Stimulated activated CD4-positive, alpha-beta T cell treated with anti-CD3 and anti-CD28 coated beads, TNF-alpha, amount 100 ng/mL, for 1 hour (primary cell): ENCODE measurements at places on chromosomes 16 and 17.
A peak's percentile ranks its signal among the peaks of the same experiment; 100 is the strongest.

DNA sequence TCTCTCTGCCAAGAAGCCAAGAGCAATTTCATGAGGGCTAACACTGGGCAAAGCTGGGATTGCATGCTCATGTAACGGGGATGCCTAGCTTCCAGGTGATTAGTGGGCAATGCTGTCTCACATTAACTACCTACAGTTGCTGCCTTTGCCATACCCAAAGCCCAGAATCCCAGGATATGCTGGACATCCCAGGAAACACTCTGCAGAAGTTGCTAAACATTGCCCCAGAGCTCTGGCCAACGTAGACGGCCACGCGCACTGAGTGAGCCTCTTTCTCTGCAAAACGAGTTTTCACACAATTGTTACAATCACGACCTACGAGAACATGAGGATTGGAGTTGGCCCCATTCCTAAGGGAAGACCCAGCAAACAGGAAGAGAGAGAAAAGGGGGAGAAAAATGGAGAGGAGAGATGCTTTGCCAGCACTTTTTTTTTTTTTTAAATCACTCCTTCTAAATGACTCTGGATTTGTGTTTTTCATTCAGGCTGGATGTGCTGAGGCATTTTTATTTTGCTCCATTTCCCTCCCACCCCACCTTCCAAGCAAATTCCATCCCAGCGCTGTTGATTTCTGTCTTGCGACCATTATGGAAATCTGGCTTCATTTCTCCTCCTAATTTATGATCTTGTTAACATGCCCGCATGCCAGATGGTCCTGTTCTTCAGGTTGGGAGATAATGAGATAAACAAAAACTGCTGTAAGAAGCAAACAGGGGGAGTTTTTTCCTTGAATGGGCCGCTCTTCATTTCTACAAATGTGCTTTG lies 112.8 kb upstream of the DNAH9 start:
- no peak for DNase-seq

GRCh38 chr17:77140878-77141767 lies at the start of gene SEC14L1:
Gene SEC14L1 (plus strand): TSS chr17:77140969. CDS start chr17:77143597, 2,628 bp downstream.
- peak; percentile 12 for DNase-seq

DNA sequence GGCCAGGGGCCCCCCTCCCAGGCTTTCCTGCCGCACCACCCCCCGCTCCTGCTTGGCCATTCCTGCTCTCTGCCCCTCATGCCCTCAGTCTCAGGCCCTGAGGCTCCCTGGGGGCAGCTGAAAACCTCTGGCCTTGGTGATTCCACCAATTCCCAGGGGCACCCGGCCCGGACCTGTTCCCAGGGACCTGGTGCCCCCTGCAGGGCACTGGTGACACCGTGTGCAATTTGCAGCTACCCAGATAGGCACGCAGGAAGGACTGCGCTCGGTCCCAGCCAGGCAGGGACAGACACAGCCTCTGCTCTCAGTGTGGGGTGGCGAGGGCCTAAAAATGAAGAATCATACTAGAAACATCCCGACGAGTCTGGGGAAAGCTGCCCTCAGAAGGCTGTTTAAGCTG lies 13.4 kb downstream of the WFDC1 start:
- DNase-seq = no peak

DNA sequence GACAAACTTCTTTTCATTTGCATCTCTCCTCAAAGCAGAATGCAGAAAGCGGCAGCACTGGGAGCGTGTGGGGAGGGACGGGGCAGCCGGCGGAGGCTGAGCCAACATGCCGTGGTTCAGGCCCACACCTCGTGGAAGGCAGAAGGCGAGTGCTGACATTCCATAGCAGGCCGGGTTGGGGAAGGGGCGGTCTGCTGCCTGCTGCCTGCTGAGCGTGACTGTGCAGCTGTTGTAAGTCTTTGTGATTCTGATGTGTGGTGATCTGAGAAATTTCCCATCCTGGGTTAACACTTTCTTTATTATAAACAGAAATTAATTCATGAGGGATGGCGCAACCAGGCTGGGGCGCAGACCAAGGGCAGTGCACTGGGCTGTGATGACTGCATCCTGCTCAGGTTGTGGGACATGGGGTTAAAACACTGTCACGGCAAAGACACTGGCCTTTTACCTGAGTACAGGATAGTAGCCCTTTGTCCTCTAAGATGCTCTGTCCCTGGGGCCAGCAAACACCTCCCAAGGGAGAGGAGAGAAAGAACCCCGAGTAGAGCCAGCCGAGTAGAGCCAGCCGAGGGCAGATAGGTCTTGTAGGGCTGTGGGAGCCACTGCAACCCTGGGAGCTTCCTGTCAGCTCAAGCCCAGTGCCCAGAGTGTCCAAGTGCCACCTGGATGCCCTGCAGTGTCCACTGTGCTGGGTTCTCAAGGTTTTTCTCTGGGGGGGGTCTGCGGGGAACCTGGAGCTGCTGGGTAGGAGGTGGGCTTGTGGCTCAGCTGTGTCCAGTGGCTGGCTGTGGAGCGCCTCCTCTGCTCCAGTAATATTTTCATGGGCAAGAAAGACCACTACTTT lies 8.8 kb upstream of the DNASE1 start:
- no peak for DNase-seq

DNA sequence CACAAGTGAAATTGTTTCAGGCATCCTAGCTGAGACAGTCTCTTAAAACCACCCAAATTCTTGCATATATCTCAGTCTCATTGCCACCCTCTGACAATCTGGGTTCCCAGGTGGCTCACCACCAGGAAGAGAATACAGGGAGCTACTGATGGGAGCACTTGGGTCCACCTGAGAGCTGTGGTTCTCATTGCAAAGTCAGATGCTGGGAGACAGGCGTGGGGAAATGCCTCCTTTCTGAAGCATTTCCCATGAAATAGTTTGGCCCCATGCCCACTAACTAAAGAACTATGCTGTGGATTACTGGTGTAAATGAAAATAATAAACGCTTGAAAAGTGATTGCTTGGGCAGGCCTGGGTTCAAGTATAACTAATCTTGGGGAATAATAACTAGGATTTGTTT lies 70.3 kb downstream of the CMC2 start:
- no peak for DNase-seq

DNA sequence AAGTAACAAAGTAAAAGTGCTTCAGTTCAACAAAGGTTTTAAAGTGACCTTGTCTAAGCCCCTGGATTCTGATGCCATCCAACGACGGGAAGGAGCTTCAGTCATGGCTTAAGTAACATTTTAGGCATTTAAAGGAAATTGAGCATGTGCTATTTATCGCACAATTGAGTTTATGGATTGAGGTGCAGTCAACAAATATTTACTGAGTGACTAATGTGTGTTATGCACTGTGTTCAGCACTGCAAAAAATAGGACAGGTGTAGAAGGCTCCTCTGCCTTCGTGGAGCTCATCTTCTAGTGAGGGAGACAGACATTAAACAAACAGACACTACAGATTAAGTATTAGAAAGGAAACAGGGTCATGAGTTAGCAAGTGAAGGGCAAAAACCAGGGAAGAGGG lies 12.5 kb downstream of the TMIGD1 start:
- no peak for DNase-seq

DNA sequence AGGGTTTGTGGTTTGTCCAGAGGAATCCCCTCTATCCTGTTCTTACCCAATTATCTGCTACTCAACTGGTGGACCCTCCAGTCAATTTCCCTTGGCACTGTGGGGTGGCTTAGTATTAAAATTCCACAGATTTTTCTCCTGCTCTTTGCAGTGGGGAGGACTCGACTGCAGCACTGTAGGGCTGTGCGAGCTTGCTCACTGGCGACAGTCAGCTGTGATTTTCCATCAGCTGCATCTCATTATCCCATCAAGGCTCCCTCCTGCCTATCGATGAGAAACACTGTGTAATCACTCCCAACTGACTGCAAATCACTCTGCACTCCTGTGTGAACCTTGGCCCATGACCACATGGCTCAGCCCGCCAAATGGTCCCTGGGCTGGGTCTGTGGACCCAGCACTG lies 90.5 kb upstream of the MAF start:
- no peak for DNase-seq

DNA sequence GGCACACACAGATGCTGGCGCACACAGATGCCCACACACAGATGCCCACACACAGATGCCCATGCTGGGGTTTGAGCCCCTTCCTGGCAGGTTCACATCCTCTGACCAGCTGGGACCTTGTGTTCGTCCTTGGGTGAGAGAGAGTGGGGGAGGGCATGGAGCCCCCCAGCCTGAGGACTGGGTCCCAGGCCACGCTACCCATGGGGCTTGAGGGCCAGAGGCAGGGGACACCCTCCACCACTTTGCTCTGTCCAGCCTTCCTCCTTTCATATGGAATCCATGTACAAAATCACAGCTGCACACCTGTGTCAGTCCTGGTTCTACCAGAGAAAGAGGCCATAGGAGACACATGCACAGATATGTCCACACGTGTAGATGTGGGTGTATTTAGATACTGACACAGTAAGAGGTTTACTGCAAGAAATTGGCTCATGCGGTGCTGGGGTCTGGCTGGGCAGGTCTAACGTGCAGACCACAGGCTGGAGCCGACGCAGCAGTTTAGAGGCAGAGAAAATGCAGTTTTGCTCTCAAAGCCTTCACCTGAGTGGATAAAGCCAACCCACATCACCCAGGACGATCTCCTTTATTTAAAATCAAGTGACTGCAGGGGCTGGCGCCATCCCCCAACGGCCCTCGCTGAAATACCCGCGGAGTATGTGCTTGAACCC lies 10.8 kb downstream of the SLC22A31 start:
- no peak for DNase-seq

DNA sequence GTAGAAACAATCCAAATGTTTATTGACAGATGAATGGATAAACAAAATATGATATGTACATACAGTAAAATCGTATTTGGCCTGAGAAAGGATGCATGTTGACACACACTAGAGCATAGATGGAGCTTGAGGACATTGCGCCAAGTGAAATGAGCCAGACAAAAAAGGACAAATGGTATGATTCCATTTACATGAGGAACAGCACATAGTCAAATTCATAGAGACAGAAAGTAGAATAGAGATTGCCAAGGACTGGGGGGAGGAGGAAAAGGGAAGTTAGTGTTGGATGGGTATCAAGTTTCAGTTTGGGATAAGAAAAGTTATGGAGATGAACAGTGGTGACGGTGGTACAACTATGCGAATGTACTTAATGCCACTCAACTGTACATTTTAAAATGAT lies 47.9 kb downstream of the COPRS start:
- DNase-seq = no peak

DNA sequence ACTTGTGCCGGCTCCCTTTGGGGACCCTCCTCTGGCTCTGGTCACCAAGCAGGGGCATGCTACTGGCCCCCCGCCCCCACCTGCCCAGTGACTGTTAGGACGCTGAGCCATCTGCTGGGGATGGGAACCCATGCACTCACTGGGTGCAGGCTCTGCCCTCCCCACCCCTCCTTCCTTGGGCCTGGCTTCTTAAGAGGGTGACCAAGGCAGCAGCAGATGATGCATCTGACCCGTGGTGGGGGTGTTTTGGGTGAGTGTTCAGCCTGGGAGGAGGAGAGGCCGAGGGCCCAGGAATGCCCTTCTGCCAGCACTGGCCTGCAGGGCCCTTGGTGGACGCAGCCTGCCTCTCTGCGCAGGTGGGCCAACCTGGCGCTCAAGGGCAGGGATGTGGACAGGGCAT lies 19.2 kb upstream of the MTSS2 start:
- no peak for DNase-seq

GRCh38 chr16:23699100-23699499 lies 13.9 kb downstream of the ERN2 start:
- DNase-seq = no peak

- DNase-seq = no peak
These were observed 11.3 kb upstream of the GSE1 start for GRCh38 chr16:85601730-85602401.

- DNase-seq = no peak
These were observed 56.5 kb upstream of the CIBAR2 start for GRCh38 chr16:85168732-85169256.

DNA sequence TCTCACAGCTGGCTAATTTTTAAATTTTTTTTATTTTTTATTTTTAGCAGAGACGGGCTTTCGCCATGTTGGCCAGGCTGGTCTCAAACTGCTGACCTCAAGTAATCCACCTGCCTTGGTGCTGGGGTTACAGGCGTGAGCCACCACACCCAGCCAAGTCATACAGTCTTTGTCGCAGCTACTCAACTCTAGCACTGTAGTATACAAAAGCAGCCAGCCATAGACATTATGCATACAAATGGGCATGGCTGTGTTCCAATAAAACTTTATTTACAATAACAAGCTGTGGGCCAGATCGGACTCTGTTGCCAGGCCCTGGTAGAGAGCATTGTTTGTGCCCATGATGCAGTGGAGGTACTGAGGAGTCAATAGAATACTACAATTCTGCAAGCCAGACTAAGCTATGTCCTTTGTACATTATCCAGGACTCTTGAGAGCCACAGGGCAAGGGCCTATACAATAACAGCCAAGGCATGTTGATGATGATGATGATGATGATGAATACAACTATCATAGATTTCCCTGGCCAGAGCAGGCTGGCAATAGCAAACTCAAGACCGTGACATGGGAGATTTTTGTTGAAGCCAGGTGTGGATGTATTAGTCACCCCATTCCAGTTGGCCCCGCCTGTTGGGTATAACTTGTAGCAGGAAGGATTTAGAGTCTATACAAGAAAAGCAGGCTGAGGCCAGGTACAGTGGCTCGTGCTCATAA lies 101.8 kb downstream of the MYH11 start:
- no peak for DNase-seq

DNA sequence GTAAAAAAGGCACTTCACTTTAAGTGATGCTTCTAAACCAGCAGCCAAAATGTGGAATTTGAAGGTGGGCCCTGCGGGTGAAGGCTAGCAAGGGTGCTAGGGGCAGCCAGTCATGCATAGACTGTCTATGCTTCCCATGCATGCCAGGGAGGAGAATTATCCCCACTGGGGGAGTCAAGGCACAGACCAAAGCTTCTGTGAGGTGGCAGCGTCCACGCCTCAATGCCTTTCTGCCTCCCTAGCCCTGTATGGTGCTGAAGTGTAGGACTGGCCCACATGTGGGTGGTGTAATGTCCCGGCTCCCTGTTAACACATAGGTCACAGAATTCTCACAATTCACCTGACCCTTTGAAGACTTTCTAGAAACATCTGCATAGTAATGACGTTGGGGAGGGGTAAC lies 1.9 kb downstream of the HS3ST2 start:
- no peak for DNase-seq

DNA sequence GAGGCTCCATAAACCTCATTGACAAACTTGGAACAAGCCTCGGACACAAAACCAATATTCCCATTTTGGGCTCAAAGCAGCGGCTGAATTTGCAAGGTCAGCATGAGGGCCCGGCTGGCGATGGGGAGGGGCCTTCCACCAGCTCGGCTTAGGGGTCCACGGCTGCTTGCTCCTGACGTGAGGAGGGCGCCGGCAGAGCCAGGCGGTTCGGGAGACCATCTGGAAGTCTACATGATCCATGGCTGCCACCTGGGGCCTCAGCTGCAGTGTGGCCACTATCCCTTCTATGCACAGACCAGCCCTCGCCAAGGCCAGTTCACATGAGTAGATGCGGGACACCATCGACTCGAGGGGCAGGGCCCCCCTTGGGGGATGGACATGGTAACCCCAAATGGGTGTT lies 39.1 kb downstream of the NDEL1 start:
- no peak for DNase-seq

GRCh38 chr17:63837962-63838600 lies 4.4 kb downstream of the SMARCD2 start:
- no peak for DNase-seq
